Substantia nigra (tissue), 51 donors: ENCODE measurements at places on chromosomes 11 and 22.
A peak's percentile ranks its signal among the peaks of the same experiment; 100 is the strongest.

- no peak for DNase-seq
Observed at GRCh38 chr11:118918128-118918685, 7.5 kb downstream of the BCL9L start.

- no peak for DNase-seq
Observed at GRCh38 chr22:35275580-35275979, 18.3 kb downstream of the HMGXB4 start.

GRCh38 chr11:24949406-24949805, 452.6 kb downstream of the LUZP2 start:
- DNase-seq, result no peak

- no peak for DNase-seq
Observed at GRCh38 chr11:59273373-59273841, 60.7 kb upstream of the MPEG1 start.

DNA sequence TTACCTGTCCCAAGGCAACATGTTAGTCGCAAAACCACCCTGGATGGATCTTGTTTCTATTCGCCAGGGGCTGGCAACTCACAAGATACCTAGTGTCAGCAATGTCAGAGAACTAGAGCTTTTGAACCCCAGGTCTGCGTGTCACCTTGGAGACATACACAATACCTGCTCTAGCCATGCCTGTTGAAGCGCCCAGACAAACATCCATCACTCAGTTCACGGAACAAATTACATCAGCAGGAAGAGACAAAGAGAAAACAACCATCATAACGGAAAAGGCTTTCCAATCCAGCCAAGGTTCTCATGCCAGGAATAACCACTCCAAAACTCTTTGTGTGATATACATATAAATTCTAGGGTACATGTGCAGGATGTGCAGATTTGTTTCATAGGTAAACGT, 2.2 kb downstream of the CD59 start:
- DNase-seq, result no peak

- DNase-seq, result no peak
Observed at GRCh38 chr11:127678631-127679030, 678.1 kb upstream of the KIRREL3 start.

GRCh38 chr11:123251657-123252344, 56.8 kb upstream of the CLMP start:
- DNase-seq, result peak; percentile 18

DNA sequence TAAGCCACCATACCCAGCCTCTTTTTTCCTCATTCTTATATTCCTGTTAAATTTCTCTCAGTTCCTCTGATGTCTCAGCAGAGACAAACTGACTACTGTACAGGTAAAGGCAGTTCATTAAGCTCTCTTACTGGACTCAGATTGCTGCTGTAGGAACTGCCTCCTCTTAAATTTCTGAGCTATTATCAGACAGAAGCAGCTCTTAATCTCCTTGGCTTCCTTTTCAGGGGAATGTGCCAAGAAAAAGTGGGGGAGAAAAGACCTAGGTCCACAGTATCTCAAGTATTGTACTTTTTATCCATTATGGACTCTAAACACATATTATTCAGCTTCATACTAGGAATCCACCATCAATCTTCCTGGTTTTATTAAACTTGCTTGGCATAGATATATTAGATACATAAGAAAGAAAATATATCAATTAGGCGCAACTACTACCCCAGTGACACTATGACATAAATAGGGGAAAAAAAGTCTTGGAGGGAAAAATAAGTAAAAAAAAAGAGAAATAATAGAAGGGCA, 26.1 kb downstream of the MRTFA start:
- DNase-seq, result no peak

GRCh38 chr11:115720602-115721245, 216.5 kb upstream of the CADM1 start:
- no peak for DNase-seq

GRCh38 chr11:95426823-95427462, 195.9 kb upstream of the SESN3 start:
- no peak for DNase-seq

DNA sequence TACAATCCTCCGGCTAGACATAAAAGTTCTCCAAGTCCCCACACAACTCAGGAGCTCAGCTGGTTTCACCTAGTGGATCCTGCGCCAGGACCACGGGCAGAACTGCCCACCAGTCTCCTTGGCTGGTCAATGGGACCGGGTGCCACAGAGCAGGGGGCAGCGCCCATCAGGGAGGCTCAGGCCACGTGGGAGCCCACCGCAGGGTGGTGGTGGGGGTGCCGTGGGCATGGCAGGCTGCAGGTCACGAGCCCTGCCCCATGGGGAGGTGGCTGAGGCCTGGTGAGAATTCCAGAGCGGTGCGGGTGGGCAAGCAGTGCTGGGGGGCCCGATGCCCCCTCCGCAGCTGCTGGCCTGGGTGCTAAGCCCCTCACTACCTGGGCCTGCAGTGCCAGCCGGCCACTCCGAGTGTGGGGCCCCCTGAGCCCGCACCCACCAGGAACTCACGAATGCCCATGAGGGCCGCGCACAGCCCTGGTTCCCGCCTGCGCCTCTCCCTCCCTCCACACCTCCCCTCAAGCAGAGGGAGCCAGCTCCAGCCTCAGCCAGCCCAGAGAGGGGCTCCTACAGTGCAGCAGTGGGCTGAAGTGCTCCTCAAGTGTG, 1091.9 kb upstream of the TENM4 start:
- DNase-seq, result no peak

DNA sequence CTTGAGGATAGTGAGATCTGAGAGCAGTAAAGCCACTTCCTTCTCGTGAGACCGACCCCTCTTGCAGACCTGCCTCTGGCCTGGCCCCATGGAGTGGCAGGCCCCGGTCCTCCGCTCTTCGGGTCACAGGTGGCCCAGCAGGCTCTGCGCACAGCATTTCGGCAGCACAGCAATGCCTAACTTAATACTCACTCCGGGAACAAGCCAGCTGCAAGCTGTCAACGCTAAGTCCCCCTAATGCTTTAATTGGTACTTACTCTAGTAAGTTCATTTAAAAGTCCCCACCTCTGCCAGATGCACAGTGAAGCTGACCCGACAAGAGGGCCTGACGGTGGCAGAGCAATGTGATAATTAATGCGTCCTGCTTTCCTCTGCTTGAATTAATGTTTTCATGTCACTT, 349.3 kb upstream of the B3GAT1 start:
- DNase-seq, result no peak

DNA sequence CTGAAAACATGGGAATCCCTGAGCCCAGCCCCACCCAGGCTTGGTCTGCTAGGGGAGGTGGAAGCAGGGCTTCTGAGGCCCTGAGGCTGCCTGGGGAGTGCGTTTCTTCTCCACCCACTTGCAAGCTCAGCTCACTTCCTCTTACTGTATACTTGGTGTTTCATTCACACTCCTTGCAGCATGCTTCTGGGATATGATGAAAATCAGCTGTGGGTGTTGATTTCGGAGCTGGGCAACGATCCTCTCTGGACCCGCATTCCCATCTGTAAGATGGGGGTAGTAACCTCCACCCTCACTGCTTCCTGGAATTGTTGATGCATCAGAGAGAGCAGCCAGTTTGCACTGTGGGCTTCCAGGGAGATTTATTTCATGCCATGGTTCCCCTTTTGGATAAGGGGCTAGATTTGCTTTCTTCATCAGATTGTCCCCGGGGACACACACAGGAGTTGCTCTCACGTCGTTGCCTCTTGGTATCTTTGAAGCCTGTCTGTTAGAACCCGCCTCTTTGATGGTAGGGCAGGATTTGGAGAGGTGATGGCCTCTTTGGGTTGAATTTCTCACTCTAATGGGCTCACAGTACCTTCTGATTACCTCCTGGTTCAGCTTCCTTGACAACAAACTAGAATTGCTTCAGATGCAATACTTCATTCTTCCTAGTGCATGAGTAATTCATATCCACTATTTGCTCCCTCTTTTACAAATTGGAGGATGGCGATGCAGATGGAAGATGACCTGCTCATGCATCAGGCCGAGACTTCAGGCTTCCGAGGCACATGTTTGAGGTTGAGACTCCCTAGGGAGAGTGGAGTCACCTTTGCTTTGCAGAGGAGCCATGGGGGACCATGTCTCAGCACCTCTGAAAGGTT, 40.4 kb downstream of the BCR start:
- DNase-seq, result no peak

DNA sequence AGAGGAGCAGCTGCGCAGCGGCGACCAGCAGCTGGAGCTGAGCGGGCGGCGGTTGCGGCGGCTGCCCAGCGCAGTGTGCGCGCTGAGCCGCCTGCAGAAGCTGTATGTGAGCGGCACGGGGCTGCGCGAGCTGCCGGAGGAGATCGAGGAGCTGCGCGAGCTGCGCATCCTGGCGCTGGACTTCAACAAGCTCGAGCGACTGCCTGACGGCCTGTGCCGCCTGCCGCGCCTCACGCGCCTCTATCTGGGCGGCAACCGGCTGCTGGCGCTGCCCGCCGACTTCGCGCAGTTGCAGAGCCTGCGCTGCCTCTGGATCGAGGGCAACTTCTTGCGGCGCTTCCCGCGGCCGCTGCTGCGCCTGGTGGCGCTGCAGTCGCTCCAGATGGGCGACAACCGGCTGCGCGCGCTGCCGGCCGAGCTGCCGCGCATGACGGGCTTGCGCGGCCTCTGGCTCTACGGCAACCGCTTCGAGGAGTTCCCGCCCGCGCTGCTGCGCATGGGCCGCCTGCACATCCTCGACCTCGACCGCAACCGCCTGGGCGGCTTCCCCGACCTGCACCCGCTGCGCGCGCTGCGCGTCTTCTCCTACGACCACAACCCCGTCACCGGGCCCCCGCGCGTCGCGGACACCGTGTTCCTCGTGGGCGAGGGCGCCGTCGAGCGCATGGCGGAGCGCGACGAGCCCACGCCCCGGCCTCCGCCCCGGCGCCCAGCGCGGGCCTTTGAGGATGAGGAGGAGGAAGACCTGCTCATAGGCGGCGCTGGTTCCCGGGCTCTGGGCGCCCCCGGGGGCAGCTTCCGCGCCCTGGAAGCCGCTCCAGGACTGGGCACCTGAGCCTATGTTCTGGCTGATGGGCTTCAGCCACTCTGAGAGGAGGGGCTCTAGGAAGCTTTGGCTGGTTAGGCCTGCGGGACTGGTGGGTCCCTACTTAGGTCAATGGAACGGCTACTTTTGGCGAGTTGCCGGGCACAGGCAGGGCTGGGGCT, 787 bp downstream of the LRRC10B start:
- DNase-seq, result no peak

- no peak for DNase-seq
Observed at GRCh38 chr11:8615291-8616032, 21.4 kb upstream of the STK33 start.

GRCh38 chr11:64746486-64746885, 2.5 kb upstream of the RASGRP2 start:
- DNase-seq, result no peak

- peak; percentile 64 for DNase-seq
Observed at GRCh38 chr11:131064373-131064991, 148.2 kb upstream of the SNX19 start.

GRCh38 chr11:70030412-70030811, 47.7 kb upstream of the ANO1 start:
- no peak for DNase-seq

DNA sequence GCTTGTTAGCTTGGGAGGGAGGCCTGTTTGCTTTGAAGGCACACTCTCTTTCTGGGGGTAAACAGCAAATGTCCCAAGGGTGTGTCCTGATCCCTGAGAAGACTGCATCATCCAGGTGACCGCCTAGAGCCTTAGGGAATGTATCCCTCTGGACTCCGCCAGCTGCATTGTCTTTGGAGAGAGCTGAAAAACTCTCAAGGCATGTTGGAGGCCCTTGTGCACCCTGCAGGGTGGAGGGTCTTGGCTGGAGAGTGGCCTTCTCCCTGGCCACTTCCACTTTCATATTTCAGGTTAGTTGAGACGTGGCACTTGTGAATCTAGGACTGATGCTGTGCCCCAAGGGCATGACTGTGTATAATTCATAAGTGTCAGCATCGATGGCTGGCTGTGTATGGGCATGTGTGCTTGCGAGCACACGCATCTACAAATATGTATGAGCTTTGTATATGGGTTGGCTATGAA, 70.6 kb downstream of the ZBTB16 start:
- DNase-seq, result no peak

DNA sequence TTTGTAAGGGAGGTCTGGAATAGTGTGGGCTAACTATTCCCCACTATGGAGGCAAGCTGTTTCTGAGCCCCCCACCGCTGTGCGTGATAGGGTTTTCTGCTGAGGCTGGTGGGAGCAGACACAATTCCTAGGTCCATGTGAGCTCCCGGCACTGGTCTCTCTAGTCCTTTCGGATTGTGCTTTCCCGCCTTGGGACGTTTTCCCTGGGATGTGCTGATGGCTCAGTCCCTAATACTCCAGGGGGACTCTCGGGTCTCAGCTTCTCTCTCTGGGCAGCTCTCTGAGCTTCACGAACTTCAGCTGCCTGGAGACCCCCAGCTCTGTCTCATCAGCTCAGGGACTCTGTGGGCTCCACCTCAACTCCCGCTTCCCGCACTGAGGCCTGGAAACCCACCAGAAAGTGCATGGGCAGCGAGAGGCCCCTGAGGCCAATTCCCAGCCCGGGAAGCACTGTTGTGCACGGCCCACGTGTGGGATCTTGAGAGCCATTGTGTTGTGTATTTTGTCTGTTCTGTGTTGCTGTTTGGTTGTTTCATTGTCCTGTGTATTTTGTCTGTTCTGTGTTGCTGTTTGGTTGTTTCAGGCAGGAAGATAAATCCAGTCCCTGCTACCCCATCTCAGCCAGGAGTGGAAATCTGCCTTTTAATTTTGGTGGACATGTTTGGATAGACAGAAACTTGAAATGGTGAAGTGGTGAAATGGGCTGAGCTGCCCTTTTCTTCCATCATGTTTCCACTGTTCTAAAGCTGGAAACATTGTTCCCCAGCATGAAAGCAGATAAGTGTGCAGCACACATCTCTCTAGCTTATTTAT, 12.7 kb upstream of the TNNT3 start:
- DNase-seq, result no peak

- DNase-seq, result no peak
Observed at GRCh38 chr11:95547976-95548375, 241.6 kb downstream of the FAM76B start.

GRCh38 chr11:105968021-105968697, 53.9 kb downstream of the MSANTD4 start:
- no peak for DNase-seq

DNA sequence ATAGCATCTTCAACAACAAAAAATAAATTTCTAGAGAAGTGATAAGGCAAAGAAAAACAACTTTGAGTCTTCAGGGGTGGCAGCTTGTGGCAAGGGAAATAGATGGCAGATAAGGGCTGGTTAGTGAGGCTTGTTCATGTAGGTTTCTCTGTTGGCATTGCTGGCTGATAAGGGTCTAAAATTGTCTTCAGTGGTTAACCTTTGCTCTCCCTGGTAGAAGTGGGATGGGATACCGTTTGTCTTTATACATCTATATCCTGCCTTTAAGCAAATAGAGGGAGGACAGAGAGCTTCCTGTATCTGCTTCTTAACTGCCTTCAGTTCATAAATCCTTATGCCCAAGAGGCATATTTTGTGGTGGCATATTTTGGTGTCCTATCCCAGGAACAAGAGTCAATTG, 57.1 kb downstream of the TRAF6 start:
- DNase-seq, result no peak
